ENCODE measurements at places on chromosomes 1 and 21.

- DNase-seq = peak; percentile 55
These were observed 137.8 kb downstream of the BARHL2 start for GRCh38 chr1:90579212-90579802.

- DNase-seq = peak; percentile 57
These were observed 6.2 kb downstream of the KCNA3 start for GRCh38 chr1:110668549-110668948.

DNA sequence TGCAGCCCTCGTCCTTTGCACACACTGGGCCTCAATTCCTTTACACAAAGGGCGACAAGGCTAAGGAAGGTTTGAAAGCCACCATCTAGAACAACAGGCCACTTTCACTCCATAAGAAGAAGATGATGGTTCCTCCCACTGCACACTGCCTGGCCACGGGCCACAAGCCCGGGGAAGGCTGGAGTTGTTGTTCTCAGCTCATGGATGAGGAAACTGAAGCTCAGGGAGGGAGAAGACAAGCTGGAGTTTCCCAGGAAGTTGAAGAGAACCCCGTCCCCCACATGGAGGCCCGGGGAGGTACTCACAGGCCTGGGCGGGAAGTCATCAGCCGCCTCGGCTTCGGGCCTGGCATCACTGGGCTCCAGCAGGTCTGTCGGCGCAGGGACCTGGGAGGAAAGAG is 24.6 kb upstream of the DDOST start:
- DNase-seq = peak; percentile 10

DNA sequence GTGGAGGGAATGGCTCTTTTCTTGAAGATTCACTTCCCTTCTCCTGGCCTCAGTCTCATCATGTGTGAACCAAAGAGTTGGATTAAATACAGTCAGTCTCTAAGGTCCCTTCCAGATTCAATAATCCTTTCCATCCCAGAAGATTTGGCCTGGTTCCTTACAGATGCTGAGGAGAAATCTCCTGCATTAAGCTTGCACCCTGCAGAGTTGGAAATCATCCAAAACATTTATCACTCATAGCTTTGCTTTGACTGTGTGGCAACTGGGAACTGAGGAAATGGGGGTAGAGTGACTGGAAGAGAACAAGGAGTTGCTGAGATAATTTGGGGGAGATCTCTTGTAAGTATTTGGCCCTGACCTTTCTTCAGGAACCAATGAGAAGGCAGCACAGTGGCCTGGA is 220.5 kb upstream of the SGIP1 start:
- no peak for DNase-seq

DNA sequence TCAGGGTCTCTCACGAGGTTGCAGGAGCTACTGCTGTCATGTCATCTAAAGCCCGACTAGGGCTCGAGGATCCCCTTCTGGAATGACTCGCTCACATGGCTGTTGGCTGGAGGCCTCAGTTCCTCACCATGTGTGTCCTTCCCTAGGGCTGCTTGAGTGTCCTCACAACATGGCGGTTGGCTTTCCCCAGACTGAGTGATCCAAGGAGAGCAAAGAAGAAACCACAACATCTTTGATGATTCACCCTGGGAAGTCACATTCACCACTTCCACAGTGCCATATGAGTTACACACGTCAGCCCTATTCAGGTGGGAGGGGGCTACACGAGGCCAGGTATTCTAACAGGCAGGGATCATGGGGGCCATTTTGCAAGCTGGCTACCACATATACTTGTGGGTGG is 64.9 kb downstream of the FHAD1 start:
- peak; percentile 33 for DNase-seq

- DNase-seq = peak; percentile 60
These were observed 104.7 kb downstream of the CAMTA1 start for GRCh38 chr1:6889875-6890480.

- no peak for DNase-seq
These were observed 8.7 kb upstream of the SFPQ start for GRCh38 chr1:35201631-35202030.

GRCh38 chr1:46284597-46285564 is 18.5 kb downstream of the LRRC41 start:
- DNase-seq = no peak

- no peak for DNase-seq
These were observed 74.9 kb upstream of the F3 start for GRCh38 chr1:94616506-94616905.

- DNase-seq = no peak
These were observed 167.0 kb downstream of the TSEN15 start for GRCh38 chr1:184218458-184219075.

DNA sequence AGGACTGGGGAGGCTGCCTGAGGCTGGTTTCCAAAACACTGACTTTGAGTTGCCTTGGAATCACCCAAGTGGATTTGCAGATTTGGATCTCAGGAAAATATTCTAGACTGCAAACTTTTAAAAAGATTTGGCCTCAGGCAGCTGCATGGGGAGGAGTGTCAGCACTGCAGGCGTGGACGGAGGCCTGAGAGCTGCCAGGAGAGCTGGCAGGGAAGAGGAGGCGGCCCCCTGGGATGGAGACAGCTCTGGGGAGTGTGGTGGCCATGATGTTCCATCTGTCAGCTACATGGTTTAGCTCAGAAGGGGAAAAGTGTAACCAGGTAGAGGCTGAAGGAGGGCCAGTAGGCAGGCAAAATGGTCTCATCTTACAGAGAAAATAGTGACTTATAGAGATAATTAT is 72.1 kb downstream of the VPS26C start:
- DNase-seq = no peak

DNA sequence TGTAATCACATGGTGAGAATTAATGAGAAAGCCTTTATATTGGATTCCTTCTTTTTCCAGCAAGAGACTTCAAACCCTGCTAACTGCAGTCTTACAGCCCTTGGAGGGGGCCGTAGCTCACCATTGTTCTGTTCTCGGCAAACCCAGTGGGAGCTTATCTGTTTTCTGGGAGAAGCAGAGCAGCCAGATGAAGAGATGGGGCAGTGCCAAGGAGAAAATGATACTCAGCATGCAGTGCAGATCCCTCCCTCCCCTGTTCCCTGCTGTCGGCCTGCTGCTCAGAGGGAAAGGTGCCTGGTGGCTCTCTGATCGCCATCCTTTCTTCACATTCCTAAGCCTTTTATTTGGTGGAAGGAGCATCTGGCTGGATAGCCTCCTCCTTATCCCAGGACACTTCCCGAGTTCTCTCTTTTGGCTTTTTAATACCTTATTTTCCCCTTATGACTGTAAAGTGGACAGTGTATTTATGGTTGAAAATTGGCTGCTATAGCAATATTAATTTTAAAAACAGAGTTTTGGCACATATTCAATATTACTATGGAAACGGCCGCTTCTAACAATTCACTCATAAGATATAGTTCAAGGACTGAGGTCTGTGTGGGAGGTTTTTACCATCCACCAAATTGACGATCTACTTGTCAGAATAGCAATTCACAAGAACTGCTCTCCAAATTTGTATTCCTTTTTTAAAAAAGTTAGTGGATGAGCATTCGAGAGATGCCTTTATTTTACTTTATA is 203.4 kb downstream of the CRB1 start:
- DNase-seq = no peak

GRCh38 chr1:65813956-65814355 is 21.3 kb downstream of the PDE4B start:
- no peak for DNase-seq

DNA sequence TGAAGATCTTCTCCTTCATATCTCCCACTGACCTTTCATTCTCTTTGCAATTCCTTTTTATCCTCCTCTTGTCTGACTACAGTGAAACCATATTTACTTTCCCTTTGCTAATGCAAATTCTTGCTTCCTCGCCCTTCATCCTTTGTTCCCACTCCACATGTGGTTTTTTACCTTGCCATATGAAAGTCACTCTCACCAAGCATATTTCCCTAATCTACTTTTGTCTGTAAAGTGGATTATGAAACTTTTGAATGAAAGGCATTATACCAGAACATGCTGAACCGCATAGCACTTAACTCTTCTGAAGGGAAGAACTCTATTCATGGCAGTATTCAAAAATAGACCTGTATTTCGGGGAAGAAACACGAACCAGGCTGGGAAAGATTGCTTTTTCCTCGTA is 8.0 kb upstream of the TMPRSS15 start:
- DNase-seq = no peak

DNA sequence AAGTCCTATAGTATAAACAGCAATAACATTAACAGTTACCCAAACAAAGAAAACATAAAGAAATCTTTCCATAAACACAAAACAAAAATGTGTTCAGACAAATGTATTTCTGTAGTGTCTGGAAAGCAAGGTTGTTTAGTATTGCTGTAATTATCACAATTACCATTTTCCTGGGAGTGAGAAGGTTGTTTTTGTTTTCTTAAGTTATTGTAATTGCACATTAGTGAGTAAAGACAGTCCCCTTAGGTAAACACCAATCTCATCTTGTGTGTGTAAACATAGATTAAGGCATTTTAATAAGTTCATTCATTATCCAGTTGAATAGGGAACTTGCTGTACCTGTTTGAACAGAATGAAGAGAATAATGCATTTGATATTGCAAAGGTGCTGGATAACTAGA is 356.9 kb upstream of the ADGRL4 start:
- DNase-seq = no peak

GRCh38 chr1:170241266-170241851 is 95.6 kb downstream of the NTMT2 start:
- DNase-seq = no peak

DNA sequence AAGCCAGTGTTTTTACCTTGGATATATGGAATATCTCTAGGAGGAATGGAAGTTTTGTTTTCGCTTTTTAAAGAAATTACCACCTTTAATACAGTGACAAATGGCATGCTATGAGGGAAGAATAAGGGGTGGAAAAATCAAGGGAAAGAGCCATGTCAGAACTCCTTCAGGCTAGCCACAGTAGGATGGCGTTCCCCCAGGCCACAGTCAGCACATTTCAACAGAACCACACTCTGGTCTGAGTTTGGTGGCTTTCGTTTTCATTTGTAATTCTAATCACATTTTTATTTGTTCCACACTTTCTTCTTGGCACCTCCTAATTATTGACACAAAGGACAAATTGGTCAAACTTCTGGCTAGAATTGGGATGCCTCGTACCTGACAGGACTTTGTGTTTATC is 60.3 kb upstream of the RCOR3 start:
- no peak for DNase-seq

DNA sequence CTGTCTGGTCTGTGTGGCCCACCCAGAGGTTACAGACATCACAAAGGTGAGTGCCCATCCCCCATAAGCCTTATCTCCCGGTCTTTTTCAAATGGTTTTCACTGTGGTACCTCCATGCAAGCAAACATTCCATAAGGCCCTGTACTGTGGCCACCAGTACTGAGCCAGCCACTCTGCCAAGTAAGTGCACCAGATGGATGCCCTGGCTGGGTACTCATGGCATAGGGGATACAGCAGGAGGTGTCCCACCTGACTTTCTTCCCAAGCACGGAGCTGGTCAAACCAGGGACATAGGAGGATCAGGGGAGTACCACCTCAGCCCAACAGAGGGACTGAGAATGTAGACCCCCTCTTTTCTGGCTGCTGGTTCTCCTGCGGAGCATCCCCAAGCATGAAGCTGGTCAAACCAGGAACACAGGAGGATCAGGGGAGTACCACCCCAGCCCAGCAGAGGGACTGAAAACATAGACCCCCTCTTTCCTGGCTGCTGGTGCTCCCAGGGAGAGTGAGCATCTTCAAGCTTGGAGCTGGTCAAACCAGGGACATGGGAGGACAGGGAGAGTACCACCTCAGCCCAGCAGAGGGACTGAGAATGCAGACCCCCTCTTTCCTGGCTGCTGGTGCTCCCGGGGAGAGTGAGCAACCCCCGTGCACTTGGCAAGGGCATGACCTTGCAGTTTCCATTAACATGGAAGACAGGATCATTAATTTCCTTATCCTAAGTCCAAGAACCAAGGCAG is 81.8 kb upstream of the KLHDC7A start:
- no peak for DNase-seq

- peak; percentile 54 for DNase-seq
These were observed 9.7 kb upstream of the AGO1 start for GRCh38 chr1:35873243-35873750.

DNA sequence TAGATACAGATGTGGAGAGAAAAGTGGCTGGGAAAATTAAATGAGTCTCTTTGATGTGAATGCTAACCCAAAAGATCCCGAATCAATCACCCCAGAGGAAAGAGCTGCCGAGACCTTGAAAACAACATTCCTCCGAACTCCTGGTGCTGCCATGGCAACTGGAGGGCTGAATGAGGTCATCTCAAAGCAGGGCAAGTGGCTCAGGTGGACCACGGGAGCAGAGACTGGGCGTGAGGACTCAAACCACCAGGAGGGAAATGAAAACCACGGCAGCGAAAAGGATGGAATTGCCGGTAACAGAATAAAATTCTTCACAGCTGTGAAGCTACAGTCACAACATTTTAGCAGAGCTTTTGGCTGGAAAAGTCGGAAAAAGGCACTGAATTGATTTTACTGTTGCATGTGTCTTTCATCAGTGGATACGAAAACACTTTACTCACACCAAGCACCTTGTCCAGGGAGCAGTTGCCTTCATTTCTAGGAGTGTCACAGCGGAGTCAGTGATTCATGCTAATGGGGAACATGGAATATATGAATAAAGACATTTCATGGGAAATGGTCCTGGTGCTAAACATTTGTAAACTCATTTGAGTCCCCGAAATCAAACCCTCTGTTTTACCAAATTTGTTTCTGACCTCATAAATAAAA is 23.2 kb upstream of the BECN2 start:
- no peak for DNase-seq

- peak; percentile 95 for DNase-seq
These were observed 131.3 kb downstream of the TOMM20 start for GRCh38 chr1:234997201-234997895.

- DNase-seq = no peak
These were observed 278.4 kb downstream of the ZNF326 start for GRCh38 chr1:90273241-90273774.

DNA sequence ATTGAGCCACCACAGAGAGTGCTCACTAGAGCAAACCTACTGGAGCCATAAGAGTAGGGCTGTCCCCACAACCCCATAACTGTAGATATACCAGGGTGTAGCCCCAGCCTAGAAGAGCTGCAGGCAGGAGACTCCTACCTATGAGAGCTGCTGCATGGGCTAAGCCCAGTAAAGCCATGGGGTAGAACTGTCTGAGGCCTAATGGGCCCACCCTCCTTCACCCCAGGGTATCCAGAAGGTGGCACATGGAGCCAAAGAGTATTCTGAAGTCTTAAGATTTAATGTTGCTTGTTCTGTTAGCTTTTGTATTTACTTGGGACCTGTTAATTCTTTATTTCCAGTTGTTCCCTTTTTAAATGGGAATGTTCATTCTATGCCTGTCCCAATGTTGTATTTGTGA is 1193.7 kb upstream of the ADGRL2 start:
- DNase-seq = no peak

DNA sequence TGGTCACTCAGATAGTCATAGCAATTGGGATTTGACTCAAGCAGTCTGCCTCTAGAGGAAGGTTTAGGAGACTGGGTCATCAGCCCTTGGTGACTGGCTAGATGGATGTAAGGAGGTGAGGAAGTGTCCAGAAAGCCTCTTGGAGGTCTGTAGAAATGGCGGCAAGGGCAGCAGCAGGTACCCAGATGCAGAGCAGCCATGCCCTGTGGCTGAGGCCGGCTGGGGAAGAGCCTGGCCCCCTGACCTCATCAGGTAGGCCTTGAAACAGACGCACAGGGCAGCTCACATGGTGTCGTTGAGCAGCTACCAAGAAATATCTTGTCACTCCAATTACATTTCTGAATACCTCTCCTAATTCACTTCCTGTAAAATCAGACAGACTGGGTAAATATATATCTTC is 98.2 kb downstream of the DMRTB1 start:
- DNase-seq = no peak

- no peak for DNase-seq
These were observed 413.4 kb downstream of the DSCAM start for GRCh38 chr21:40433538-40433937.

- DNase-seq = peak; percentile 65
These were observed 139.4 kb downstream of the MRPL39 start for GRCh38 chr21:25467896-25468295.
